ENCODE measurements at places on chromosomes 11 and 22. TPM values are rescaled to one million over a fixed set of nuclear protein-coding genes. Genes with fewer than 3 reads are reported as not detected.

GRCh38 chr22:23073526-23074229, 3.4 kb downstream of the GNAZ start:
- no peak for DNase-seq

GRCh38 chr11:22787055-22787454, 42.5 kb downstream of the SVIP start:
- no peak for DNase-seq

- no peak for DNase-seq
Measured at GRCh38 chr11:120031612-120032600, 106.0 kb downstream of the TRIM29 start.

GRCh38 chr11:108496643-108497256, 1.4 kb downstream of the POGLUT3 start:
- DNase-seq = no peak

DNA sequence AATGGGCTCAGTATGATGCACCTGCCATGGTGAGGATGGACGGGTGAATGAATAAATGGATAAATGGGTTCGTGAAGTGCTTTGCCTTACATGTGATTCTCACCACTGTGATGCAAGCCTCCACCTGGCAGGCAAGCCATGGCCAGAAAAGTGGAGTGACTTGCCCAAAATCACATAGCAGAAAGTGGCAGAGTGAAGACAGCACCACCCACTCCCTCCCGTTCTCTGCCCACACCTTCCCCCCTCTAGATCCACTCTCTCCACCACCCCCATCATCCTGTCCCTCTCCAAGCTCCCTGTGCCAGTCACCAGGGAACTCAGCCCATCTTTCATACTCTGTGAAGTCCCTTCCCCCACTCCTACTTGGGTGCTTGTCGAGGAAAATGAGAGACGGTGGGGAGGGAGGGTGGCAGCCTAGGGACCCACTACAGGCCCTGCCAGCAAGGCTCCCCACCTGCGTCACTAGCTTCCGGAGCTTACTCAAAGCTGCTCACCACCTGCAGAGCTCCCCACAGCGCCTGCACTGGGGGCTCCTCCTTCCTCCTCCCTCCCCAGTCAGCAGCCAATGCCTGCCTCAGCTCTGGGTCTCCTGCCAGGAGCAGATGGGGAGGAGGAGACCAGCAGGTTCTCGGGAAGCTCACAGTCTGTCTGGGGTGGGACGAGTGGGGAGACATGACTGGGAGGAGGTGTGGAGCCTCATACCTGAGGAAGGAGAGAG, 82.3 kb downstream of the PDE2A start:
- no peak for DNase-seq

- no peak for DNase-seq
Measured at GRCh38 chr22:30843245-30843644, 125.3 kb downstream of the MORC2 start.

GRCh38 chr11:73961321-73961720, 10.5 kb downstream of the DNAJB13 start:
- DNase-seq = no peak

- no peak for DNase-seq
Measured at GRCh38 chr11:134312223-134312622, 19.6 kb upstream of the GLB1L2 start.

DNA sequence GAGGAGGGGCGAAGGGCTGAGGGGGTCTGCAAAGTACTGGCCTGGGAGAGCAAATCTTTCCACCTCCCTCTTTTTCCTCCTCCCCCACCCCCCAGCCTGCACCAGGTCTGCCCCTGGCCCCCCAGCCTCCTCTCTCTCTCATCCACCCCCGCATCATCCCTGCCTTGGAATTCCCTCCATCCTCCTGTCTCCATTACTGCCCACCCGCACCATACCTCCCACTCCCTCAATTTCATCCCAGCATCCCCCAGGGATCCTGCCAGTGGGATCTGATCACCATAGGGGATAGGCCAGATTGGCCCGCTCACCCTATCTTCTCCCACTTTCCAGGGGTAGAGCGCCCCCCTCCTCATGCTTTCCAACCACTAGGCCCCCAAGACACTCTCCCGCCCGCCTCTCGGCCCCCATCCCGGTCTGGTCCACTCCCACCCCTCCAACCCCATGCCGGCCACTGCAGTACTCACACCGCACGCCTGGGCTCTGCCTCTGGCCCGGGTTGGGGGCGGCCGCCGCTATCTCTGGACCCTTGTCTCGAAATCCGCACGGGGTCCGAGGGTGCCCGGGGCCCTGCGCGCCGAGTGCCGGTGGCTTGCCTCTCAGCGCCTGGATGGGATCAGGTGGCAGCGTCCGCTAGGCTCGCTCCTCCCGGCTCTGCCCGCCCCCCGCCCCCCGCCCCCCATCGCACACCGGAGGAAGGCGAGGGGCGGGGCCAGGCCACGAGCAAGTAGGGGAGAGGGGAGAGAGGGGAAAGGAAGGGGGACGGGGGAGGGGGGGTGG, at the start of gene GAL3ST3:
GAL3ST3 (minus strand) TSS at position 615 of the 777 bp plus-strand sequence. CDS start 3,746 bp downstream, outside the sequence.
- DNase-seq = peak; percentile 29

DNA sequence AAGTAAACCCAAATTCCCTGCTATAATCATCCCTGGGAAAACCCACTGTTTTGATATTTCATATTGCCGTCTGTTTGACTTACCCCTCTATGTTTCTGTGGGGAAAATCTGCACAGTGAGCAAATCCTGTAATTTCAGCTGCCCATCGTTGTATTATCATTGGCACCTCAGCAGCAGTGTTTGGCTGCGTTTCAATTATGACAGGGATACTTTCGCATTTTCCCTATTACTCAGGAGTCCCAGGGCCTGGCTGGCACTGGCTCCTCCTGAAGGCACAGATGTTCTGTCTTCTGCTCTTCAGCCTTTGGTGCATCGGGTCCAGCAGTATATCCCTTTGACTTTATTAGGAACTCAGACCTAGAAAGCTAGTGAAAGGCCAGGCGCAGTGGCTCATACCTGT, 12.2 kb upstream of the MMP12 start:
- DNase-seq = no peak

DNA sequence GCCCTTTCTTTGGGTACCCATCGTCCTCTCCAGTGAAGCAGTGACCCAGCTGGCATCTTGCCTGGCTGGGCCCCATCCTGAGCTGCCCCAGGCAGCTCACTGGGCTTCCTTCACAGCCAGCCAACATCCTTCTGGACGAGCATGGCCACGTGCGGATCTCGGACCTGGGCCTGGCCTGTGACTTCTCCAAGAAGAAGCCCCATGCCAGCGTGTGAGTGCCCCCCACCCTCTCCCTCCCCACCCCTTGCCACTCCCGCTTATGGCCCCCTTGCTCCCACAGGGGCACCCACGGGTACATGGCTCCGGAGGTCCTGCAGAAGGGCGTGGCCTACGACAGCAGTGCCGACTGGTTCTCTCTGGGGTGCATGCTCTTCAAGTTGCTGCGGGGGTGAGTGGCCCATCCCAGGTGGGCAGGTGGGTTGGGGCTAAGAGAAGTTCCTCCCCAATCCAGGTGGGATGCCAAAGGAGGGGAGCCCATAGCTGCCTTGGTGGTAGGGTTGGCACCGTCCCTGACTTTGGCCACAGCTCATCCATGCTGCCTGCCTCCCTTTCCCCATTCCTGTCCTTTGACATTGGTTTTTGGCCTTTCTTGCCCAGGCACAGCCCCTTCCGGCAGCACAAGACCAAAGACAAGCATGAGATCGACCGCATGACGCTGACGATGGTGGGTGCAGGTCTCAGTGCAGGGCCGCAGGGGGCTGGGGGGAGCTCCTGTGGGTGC, 6.8 kb upstream of the ANKRD13D start:
- DNase-seq = no peak

DNA sequence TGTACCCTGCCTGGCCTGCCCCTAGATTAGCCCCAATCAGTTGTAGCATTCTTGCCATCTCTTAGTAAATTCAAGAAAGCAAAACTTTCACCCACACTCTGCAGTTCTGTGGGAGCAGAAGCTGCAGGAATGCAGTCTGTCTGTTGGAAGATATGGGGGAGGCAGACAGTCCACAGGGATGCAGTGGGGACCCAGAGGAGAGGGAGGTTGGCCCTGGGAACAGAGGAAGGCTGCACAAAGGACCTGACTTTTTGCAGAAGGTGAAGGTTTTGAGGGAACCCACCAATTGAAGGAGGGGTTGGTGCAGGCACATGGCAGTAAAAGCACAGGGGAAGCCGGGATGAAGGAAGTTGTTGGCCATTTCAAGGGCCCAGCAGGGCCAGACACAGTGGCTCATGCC, 16.5 kb downstream of the SNAP29 start:
- no peak for DNase-seq

GRCh38 chr22:44755956-44756361, 3.6 kb downstream of the ARHGAP8 start:
- DNase-seq = peak; percentile 42

DNA sequence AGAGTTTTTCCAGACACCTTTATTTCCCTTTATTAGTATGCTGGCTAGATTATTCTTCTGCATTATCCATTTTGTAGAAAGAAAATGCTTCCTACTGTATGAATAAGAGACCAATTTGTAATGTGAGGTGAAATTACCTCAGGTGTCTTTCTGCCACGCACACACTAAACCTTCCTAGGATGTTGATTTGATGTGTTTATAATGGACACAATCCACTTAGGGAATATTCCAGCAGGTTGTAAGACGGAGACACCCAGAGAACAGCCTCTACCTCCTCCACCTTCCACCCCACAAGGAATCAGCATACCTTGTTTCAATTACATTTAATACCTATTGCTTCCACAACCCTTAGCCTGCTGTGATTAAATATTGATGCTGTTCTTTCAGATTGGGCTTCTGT, 379.1 kb upstream of the KIRREL3 start:
- no peak for DNase-seq

DNA sequence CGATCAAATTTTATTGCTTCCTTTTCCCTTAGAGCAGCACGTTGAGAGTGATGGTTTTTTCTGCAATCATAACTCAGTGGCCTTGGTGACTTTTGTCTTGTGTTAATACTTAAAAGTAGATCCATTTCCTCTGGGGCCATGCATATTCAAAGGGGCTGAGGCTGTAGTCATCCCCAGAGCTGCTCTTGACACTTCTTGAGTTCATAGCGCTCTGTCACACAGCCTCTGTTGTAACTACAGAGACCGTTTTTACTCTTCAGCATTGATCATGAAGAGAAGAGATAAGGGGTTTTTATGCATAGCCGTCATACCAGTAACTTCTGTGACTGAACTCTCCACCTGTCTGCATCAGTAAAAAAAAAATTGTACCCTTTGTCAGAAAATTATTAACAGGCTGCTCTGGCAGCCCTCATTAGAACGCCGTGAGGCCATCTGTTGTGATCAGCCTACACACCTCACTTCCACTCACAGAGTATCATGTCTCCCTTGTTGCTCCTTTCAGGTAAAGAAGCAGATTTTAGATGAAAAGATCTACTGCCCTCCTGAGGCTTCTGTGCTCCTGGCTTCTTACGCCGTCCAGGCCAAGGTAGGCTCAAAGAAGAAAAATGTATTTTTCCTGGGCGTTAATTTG, 38.4 kb downstream of the NF2 start:
- no peak for DNase-seq

DNA sequence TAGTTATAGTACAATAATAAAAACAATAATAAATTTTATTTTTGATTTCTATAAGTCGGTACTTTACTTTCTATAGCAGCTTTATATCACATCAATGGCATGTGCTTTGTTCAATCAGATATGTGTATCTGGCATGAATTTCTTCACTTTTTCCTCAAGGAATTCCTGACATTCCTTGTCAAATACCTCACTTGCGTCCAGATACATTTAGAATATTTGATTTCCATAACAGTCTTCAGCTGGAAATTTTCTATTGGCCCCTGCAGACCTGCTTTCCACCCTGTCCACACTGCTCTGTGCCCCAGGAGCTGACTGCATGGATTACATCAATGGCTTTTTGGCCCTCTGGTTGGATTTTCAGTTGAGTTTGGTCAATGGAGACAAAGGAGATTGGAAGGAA, 93.2 kb downstream of the FAR1 start:
- DNase-seq = no peak

- DNase-seq = no peak
Measured at GRCh38 chr11:108241330-108242037, 18.6 kb downstream of the ATM start.

- no peak for DNase-seq
Measured at GRCh38 chr11:1827095-1827813, 7.5 kb upstream of the SYT8 start.

DNA sequence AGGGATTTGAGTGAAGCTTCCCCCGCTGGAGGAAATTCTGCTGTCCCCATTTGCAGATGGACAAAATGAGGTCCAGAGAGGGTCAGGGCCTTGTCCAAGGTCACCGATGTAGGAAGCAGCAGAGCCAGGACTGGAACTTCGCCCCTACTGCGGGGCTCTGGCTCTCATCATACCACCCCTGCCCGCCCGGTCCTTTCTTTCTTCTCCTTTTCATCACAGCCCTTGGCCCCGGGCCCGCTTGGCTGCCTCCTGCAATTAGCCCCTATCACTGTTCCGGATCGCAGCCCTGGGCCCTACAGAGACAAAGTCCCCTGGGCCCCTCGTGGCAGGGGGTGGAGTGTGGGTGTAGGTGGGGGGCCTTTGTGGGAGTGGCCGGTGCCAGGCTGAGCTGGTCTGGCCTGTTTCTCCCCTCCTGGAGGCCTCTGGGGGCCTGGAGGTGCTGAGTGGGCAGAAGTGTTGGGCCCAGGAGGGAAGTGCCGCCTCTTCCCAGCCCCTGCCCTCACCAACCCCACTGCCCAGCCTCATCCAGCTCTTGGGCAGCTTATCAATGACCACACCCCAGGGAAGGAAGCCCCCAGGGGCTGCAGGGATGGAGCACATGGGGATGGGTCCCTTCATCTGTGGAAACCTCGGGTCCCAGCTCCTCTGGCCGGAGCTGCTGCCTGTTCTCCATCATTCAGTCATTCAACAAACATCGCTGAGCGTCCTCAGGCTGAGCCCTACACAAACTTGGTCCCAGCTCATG, 3.4 kb downstream of the EMID1 start:
- DNase-seq = no peak

DNA sequence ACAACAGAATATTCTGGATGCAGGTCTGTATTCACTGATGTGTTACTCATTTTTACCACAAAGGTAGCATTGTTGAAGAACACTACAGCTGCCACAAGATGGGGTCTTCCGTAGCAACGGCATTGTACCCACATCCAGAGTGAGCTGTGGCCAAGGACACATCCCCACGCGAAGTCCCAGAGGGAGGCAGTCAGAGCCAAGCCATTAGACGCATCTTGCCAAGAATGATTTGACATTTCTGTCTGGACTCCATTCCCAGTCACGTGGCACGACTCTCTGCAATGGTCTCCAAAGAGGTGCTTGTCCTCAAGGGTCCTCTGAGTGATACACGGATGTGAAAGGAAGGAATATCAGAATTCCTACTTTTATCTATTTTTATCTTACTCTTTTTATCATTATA, 15.5 kb downstream of the OPCML start:
- no peak for DNase-seq

DNA sequence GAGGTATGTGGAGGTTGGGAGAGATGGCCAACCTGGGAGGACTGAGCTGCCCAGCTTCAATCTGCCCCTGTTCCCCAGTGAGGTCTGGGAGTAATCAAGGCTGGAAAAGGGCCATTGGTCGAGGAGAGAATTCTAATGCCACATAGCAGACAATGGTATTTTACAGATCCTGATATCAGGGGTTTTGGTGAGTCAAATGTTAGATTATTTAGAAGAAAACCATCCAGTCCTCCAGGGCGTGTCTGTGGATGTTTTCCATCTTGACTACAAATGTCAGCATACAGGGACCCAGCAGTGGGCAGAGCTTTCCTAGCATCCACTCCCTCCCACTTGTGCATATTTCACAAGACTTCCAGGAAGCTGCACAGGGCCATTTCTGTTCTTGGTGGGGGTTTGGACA, 107.9 kb downstream of the SCN3B start:
- DNase-seq = no peak

CDC42EP2 gene
- total RNA-seq = 5.3 TPM

MOGAT2 gene
- total RNA-seq = not detected

OR4D5 gene
- total RNA-seq = 0.53 TPM

C22orf42 gene
- total RNA-seq = 13.9 TPM

UBQLN3 gene
- total RNA-seq = not detected

Data from progenitor cell of endocrine pancreas (in vitro differentiated cells).